ENCODE measurements at places on chromosomes 2 and 18. TPM values are rescaled to one million over a fixed set of nuclear protein-coding genes. Genes with fewer than 3 reads are reported as not detected.

Gene MOB1A
- 54.9 TPM for total RNA-seq

Gene MOCOS
- total RNA-seq: 0.33 TPM

Gene EMILIN1
- total RNA-seq: 18.4 TPM

Gene LRRC30
- total RNA-seq: not detected

Gene ABCG8
- total RNA-seq: not detected

Gene COLEC11
- total RNA-seq: 4.9 TPM

Gene POU3F3
- 0.11 TPM for total RNA-seq

Gene CHMP1B
- total RNA-seq: 30.4 TPM

Gene SMAD4
- 82.9 TPM for total RNA-seq

Gene RNF125
- 3.5 TPM for total RNA-seq

Gene TANC1
- 59.7 TPM for total RNA-seq

Gene ZNF521
- 10.3 TPM for total RNA-seq

Gene RASGRP3
- 69.2 TPM for total RNA-seq

Gene CROCC2
- total RNA-seq: not detected

Gene MC2R
- not detected for total RNA-seq

Gene NTSR2
- not detected for total RNA-seq

Gene MC5R
- total RNA-seq: not detected

Gene SNRNP27
- 56.0 TPM for total RNA-seq

Gene DSG1
- total RNA-seq: 1.3 TPM

Gene IL36G
- total RNA-seq: not detected

Gene SPDYA
- total RNA-seq: 0.14 TPM

Gene PLGLB1
- total RNA-seq: 2.4 TPM

Gene EIF2AK3
- total RNA-seq: 8.2 TPM

Gene TNFRSF11A
- 1.6 TPM for total RNA-seq

Measured in left ventricle myocardium inferior (tissue), 1 donor.